ENCODE measurements at places on chromosomes 6 and 20.

DNA sequence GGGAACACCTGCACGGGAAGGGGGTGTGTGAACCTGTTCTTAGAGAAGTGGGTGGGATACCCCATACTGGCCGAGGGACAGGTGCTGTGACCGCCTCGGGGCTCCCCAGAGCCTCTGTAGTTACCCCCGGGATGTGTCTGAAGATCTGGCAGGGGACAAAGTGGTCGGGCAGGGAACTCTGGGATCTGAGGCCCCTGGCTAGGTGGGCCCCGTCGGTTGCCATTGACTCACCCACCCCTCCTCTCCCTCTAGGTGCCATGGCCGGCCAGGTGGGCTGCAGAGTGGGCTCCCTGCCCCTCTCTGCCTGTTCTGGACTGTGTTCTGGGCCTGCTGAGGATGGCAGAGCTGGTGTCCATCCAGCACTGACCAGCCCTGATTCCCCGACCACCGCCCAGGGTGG lies 4.3 kb downstream of the BIRC7 start:
- no peak for DNase-seq

GRCh38 chr6:168525926-168526630 lies 85.1 kb downstream of the SMOC2 start:
- no peak for DNase-seq

DNA sequence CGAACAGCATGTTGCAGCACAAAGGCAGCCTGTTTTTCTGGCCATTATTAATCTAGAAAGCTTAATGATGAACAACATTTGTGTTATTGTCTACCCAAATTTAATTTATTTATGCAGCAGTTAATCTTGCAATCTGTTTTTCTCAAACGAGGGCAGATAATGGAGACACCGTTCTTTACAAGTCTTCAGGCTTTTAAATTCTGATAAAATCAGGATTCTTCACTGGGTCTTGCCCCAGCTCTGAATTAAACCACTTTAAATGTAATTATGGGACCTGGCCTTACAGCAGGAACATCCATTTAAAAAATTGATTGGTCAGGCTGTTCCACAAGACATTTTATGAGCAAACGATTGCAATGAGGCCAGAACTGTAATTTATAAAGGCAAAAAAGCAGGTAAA lies 26.5 kb upstream of the INSM1 start:
- no peak for DNase-seq

DNA sequence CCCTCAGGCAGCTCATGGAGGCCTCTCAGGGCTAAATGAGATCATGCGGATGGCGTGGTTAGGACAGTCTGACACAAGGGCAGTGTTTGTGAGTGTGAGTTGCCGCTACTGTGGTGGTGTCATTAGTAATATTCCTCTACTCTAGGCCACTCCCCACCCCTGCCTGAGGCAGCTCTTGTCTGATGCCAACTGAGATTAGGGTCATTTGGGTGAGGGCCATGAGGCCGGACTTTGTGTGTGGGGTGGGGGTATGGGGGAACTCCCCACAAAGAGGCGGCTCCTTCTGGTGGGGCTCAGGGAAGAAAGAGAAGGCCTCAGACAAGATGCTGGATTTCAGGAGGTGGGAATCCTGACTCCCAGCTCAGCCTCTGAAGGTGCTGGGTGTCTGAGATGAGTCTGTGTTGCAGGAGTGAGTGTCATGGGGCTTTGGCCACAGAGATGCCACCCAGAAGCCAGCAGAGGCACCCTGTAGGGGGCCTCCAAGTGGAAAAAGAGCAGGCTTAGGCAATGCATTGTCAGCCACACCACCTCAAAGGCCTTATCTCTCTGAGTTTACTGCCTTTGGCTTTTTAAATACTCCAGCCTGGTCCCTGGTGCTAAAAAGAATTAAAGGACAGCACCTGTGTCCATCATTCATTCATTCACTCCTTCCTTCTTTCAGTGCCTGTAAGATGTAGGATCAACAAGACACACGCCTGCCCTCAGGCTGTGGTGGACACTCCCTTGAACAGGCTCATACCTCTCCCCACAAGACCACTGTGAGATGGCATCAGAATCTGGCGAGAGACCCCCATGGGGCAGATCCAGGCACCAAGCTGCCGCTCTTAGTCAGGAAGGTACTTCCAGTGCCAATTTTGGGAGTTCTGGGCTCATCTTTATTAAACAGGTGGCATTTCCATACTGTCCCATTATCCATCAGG lies 175.2 kb downstream of the MRPL14 start:
- DNase-seq, result no peak

GRCh38 chr6:157456524-157456829 lies 75.5 kb downstream of the ZDHHC14 start:
- DNase-seq, result no peak

GRCh38 chr6:168778201-168778600 lies 337.2 kb downstream of the SMOC2 start:
- no peak for DNase-seq

DNA sequence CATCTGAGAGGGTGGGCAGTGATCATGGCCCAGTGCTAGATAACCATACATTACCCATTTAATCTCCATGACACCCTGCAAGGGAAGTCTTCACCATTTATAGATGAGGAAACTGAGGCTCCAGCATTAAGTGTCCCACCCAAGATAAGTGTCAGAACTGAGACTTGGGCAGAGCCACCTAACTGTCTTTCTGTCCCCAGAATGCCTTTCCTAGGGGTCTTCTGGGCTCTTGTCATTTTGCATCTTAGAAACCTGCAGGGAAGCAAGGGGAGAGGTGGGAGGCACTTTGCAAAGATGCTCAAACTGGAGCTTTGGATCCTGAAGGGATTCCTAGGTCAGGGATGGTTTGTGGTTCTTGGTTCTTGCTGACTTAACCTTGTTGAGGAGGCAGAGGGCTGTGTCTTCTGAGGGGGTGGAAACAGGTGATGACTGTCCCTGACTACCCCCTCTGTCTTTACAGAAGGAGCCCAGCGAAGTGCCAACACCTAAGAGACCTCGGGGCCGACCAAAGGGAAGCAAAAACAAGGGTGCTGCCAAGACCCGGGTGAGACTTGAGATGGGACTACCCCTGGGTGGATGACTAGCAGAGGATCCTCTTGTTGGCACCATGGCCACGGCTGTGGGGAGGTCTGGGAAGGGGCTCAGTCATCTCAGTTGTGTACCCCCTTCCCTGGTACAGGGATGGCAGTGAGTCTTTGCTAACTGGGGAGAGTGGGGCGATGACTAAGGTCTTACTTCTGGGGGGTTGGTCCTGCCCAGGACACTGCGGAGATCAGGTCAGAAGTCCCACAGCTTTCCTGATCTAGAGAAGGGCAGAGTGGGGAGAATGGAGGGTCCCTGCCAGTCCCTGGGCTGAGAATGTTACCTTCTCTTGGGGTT lies 5.8 kb downstream of the HMGA1 start:
- no peak for DNase-seq

DNA sequence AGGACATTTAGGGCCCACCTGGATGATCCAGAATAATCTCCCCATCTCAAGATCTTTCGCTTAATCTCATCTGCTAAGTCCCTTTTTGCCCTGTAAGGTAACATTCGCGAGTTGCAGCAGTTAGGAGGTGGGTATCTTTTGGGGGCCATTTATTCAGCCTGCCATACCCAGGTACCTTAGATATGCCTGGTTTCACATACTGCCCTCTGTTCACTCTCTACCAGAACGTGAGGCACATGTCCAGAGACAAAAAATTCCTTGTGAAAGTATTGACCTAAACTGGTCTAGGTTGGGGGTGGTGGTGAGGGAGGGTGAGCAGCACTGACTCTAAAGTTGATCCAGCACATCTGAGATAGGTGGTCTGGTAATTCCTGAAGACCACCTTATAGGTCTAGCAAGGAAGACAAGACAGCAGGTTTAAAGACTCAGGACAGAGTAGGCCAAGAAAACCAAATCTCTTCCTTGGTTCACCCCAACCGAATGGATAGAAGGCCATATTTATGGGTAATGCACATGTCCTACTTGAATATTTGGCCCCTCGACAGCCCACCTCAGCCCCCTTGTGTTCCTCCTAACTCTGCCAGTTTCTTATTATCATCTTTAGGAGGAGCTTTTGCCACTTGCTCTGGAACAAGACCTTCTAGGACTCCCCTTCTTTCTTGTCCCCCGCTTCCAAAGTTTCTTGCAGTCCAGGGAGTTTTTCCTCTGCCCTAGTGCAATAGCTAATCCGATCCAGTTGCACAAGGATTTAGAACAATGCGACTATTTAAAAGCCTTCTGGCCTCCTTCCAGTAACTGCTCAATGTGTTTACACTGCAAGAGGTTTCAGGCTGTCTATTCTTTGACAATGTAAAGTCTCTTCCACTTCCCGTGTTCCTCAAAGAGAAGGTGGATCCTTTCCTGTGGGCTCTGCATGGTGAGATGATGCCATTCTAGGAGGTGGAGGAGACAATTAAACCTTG lies 213.0 kb upstream of the LAMP5 start:
- DNase-seq, result no peak

- DNase-seq, result no peak
Measured at GRCh38 chr20:25543068-25543467, 42.3 kb downstream of the NINL start.

GRCh38 chr6:32167154-32167760 lies 2.9 kb downstream of the EGFL8 start:
- no peak for DNase-seq

DNA sequence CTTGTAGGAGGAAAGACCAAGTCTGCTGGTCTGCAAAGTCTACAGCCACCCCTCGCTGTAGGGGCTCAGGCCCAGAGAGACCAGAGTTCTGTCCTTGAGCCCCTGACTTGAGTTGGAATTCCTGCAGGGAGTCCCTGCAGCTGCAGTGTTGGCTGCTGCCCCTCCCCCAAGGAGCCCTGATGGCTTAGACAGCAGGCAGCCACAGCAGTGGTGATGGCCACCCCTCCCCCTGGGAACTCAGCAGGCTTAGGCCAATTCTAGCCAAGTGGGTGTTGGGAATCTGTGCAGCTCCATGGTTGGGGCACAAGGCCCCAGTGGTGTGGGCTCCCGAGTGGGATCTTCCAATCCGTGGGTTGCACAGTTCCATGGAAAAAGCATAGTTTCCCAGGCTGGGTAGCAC lies 345.4 kb downstream of the CD109 start:
- no peak for DNase-seq

- DNase-seq, result no peak
Measured at GRCh38 chr6:30093951-30094661, 18.5 kb upstream of the RNF39 start.

DNA sequence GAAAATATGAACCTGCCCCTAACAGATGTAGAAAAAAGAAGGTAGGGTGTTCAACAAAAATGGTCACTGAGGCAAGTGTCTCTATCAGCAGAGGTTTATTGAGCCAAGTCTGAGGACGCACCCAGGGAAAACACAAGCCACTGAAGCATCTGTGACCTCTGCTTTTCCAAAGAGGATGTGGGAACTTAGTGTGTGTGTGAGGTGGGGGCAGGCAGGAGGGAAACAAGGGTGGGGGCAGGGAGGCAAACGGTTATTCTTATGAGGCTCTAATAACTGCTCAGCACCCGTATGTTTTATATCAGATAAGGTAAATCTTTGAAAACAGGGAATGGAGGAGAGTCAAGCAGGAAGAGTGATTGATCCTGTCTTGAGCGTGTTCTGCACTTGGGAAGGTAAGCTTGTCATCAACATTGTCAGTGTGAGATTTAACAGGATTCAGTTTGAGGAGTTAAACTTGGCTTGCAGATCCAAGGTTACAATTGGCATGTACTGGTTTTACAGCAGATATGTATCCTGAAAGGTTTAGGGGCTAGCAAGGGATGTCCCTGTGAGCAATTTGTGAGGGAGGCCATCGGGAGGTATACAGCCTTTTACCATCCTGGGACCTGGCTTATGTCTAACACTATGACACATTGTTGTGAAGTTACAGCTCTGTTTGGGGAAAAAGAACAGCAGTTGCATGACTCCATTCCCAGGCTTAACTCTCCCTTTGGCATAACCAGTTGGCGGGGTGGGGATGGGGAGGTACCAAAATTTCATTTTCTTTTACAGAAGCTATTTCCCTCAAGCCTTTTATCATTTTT lies 33.7 kb downstream of the NINL start:
- no peak for DNase-seq

DNA sequence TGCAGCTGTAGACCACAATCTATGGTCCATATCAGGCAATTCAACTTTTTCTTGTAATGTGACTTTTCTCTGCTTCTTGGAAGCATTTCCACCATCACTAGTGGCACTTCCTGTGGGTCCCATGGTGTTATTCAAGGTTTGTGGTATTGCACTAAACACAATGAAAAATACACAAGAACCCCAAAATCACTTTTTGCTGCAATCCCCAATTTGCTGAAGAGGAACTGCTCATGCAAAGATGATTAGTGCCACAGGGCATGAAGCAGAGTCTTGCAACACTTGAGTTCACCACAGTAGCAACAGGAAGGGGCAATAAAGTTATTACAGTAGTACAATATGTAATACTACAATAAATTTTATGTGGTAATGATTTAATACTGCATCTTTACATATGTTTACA lies 16.8 kb upstream of the TAAR1 start:
- no peak for DNase-seq

- no peak for DNase-seq
Measured at GRCh38 chr6:13911337-13911736, 13.4 kb upstream of the RNF182 start.

DNA sequence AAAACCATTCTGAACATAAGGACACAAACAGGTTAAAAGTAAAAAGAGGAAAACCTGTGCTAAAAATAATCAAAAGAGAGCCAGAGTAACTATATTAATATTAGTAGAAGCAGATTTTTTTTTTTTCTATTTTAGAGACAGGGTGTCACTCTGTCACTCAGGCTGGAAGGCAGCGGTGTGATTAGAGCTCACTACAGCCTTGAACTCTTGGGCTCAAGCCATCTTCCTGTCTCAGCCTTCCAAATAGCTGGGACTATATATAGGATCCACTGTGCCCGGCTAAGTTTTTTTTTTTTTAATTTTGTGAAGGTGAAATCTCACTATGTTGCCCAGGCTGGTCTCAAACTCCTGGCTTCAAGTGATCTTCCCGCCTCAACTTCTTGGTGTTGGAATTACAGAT lies 33.4 kb upstream of the PLN start:
- DNase-seq, result no peak

- DNase-seq, result no peak
Measured at GRCh38 chr6:41637194-41638001, 870 bp upstream of the MDFI start.

DNA sequence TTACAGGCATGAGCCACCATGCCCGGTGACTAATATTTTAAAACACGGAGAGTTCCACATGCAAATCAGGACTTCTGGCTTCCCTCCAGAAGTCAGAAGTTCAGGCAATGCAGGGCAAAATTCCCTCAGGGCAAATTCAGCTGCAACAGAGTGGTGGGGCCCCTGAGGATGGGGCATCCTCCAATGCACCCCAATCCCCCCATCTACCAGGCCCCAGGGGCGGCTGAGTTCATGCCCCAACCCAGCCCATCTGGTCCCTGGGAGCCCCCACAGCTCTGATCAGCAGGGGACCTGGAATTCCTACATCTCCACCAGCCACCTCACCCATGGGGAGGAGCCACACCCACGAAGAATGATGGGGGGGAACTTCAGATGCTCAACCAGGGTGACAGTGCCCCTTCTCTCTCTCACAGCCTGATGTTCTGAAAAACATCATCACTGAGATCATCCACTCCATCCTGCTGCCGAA lies 22.6 kb downstream of the BPIFB1 start:
- DNase-seq, result no peak

- no peak for DNase-seq
Measured at GRCh38 chr6:17908831-17909230, 78.6 kb downstream of the KIF13A start.

Measured in stimulated activated CD4-positive, alpha-beta T cell treated with anti-CD3 and anti-CD28 coated beads, Interleukin-1b, Interleukin-23, amount 100 ng/mL, for 1 hour (primary cell).